Inflammatory macrophage treated with lipopolysaccharide for 1 hour (primary cell): ENCODE measurements at places on chromosomes 12 and 14.

- no peak for DNase-seq
Measured at GRCh38 chr12:44375694-44376093, 500.4 kb downstream of the NELL2 start.

DNA sequence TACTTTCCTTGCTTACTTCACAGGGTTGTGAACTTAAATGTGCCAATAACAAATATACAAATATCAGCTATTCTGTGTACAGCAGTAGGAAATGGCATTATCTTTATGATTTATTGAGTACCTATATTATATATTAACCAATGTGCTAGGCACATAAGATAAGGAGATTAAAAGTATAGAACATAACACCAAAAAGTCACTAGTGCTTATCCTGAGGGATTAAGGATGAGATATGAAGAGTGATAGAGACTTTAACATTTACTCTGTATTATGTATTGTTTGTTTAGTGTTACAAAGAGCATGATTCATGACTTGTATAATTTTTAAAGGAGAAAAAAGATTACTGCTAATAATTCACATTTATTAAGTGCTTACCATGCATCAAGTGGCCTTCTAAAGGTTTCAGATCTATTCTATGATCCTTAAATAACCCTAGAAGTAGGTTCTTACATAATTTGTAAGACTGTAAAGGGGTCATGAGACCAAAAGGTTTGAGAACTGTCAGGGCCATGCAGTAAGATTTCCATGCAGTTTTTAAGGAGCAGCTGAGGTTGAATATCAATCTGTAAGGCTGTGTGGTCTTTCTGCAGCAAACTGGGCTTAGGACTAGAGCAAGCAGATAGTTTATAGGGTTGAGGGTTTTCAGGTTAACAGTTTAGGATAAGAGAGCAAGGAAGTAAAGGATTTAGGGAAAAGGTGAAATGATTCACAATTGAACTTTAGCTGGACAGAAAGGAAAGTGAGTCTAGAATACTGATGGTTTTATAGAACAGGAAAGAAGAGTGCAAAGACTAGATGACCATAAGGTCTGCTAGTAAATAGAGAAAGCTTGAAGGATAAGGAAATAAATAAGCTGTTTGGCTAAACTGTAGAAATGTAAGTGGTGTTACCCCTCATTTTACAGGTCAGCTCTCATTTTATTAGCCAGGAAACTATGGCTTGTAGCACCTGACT is 7.0 kb downstream of the PYROXD1 start:
- DNase-seq, result no peak

- DNase-seq, result peak; percentile 52
Measured at GRCh38 chr12:96198965-96199364, 4.8 kb downstream of the ELK3 start.

DNA sequence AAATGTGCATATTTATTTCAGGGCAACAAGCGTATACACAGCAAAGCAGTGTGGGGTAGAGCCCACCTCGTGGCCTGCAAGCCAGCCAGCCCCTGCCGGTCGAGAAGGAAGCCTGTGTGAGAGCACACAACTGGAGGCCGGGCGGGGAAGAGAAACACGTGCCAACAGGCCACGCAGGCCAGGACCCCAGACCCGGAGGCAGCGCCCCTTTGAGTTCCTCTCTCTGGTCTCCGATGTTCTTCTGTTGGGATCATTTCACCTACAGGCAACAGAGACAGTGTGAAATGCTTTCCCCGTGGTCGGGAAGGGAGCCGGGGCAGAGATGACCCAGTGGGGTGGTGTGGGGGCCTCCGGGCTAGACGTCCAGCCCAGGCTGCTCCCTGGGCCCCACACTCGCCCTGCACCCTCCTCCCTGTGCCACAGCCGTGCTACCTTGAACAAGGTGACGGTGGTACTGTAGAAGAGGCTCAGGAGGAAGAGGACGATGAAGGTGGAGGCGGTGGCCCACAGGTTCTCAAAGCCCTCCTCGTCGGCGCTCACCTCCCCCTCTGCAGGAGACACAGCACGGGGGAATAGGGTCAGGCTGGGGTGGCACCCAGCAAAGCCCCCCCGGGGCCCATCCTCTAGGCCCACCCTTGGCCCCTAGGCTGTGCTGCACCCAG is 325.5 kb downstream of the TMEM121 start:
- DNase-seq, result no peak

- peak; percentile 53 for DNase-seq
Measured at GRCh38 chr12:53221203-53222080, 10.6 kb downstream of the RARG start.

DNA sequence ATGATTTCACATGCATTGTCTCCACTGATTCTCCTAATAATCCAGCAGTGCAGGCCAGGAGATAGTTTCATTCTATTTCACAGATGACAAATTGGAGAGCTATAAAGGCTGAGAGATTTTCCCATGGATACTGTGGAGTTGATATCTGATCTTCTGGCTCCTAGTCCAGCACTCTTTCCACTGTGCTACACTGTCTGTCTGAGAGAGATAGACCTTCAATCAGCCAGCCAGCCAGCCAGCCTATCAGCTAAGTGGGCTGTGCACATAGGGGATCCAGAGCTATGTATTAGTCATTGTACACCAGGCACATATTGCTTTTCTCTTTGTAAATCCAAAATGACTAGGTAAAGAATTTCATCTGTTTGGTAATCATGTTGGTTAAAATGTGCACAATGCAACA is 91.8 kb upstream of the ATP2B1 start:
- DNase-seq, result no peak

DNA sequence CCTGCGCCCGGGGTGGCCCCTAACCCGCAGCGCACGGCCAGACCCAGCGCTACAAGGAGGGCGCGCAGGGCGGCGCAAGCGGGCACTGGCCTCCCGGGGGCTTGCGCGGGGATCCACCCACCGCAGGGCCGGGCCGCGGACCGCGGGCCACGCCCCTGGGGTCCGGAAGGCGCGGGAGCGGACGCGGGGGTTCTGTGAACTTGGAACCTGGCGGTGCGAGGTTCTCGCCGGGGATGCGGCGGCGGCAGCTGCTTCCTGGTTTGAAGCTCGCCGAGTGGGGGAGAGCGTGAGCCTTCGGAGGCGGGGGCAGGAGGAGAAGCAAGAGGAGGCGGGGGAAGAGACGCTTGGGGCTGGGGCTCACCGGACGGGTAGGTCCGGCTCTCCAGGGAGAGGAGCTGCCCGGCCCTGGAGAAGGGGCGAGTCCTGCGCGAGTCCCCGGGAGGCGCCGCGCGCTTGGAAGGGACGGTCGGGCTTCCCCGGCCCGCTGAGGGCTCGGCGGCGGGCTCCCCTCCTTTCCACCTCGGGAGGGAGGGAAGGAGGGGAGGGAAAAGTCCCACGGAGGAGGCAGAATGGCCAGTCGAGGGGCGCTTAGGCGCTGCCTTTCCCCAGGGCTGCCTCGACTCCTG is at the start of gene PRKCH:
TSS of gene PRKCH (plus strand) at position 195 of the 626 bp plus-strand sequence. CDS start 523 bp downstream, outside the sequence.
- DNase-seq, result peak; percentile 61

DNA sequence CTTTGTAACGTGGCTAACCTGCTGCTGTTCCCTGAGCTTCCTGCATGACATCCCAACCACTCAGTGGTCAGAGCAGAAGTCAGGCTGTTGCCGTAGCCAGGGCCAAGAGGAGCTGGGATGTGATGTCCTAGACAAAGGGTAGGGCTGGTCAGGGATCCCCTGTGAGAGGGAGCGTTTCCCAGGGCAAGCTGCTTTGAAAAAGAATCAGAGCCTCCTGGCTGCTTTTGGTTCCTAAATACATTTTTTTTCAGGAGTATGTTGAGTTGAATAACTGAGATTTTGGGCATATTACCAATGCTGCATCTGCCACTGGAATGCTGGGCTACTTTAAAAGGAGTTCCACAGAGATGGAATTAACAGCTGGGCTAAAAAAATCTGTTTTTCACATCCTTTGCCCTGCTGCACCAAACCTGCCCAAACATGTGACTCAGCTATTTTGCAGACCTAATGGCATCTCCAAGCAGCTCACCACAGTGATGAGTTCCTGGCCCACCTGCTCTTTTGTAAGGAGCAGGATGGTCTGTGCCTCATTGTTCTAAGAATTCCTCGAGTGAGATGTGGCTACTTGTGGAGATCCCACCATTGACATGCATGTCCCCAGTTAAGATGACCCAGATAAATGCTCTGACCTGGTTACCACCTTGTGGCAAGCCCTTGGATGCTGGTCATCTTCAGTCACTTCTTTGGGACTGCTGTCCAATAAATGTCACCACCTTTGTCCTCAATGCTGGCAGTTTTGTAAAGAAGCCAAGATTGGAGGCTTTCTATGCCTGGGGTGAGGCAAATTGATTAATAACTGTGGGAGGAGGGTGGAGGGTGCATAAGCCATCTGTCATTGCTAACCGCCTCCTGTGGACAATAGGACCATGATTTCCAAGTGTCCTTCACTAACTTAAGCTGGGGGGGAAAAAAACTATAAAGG is 24.1 kb downstream of the ANKRD13A start:
- DNase-seq, result no peak

GRCh38 chr14:73696466-73697400 is 17.5 kb downstream of the PNMA1 start:
- DNase-seq, result peak; percentile 68

DNA sequence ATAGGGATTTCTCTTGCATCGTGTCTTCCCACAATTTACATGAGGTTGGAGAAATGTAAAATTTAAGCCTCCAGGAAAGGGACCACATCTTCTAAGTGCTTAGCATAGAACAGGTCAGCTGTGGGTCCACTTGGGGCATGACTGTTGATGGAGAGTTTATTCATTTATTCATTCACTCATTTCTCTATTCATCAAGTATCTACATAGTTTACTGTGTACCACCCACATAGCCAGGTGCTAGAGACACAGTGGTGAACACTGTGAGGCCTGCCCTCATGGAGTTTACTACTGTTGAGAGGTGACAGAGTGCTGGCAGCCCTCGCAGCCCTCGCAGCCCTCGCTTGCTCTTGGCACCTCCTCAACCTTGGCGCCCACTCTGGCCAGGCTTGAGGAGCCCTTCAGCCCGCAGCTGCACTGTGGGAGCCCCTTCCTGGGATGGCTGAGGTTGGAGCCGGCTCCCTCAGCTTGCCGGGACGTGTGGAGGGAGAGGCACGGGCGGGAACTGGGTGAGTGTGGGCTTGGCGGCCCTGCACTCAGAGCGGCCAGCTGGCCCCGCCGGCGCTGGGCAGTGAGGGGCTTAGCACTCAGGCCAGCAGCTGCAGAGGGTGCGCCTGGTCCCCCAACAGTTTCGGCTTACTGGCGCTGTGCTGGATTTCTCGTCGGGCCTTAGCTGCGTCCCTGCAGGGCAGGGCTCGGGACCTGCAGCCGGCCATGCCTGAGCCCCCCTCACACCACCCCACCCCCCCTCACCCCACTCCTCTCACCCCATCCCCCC is 1.7 kb upstream of the JPH4 start:
- no peak for DNase-seq

GRCh38 chr12:55957106-55957859 is 8.6 kb downstream of the PMEL start:
- DNase-seq, result no peak

DNA sequence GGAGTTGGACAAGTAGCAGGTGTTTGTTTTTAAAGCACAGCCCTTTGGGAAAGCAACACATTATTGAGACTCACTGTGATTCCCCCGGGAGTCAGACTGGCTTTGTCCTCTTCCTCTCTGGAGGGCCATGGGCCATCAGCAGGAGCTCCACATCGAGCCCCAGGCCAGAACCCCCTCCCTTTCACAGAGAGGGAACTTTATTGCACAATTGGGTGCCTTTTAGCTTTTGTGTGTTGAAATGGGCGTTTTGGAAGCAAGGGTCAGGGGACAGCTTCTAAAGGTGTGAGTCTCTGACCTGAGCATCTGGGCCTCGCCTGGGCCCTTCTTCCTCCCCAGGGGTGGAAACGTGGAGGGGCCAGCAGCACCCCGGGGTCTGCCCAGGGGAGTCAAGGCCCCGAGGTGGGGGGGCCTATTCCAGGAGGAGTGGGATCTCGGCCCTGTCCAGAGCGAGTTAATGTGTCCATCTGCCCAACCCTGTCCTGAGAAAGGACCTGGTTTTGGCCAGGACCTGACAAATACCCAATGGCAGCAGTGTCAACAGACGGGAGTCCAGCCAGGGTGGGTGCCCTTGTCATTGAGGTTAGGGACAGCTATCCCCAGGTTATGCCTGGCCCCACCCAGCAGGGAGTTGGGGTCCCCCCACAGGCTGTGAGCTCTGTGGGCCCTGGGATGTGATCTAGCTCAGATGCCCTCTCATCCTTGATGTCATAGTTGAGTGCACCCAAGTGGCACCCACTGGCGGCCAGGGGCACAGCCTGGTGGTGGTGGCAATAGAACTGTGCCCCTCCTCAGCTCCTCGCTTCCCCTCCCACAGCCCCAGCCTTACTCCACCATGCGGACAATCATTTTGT is 37.1 kb downstream of the SLC8B1 start:
- no peak for DNase-seq

- DNase-seq, result peak; percentile 27
Measured at GRCh38 chr14:68466491-68466977, 326.3 kb downstream of the ZFP36L1 start.

- peak; percentile 39 for DNase-seq
Measured at GRCh38 chr12:47819138-47819895, 386 bp downstream of the HDAC7 start.

DNA sequence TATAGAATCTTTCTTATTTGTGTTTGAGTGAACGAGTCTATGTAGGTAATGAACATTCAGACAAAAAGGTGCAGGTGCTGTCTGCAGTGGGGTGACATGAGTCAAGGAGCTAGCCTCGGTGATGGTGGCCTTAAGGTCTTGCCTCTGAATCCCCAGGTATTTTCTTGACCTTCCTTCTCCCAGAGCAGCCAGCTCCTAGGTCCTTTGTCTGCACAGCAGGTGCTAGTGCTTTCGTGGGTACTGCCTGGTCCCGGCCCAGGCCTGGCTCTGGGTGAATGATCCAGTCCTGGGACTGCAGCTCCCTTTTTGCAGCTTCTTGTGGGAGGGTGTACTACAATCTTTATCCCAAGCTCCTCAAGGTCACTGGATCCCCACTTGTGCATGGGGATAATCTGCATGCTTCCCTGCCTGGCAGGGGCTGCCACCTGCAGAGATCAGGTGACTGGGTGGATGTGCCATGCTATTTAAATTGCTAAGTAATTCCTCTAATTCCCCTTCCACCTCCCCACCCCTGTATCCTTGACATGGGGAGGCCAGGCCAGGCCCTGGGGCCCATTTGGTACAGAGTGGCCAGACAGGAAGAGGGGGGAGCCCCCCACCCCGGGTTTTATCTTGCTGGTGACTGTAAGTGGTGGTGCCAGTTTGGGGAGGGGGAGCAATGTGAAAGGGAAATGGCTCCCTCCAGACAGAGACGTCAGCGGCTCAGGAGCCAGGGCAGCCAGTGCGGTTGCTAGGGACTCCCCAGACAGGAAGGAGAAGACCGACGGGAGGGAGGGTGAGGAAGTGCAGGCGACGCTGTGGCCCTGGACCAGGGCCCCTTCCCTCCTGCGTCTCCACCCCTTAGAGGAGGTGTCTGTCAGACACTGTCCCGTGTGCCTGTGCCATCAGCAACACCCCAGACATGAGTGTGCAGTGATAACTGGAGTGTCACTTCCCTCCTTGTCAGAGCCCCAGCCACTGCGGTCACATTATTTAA is 6.7 kb downstream of the VASH1 start:
- peak; percentile 92 for DNase-seq
